ENCODE measurements at places on chromosomes 11 and 22.

- no peak overlapping the region for H3K27ac ChIP-seq
- H3K27me3 ChIP-seq: no peaks in the 10 kb centered on the region
- H3K4me1 ChIP-seq: peaks cover 5% of the 10 kb centered on the region
- no peak for DNase-seq
- H3K36me3 ChIP-seq: no peaks in the 10 kb centered on the region
- H3K4me3 ChIP-seq: no peak overlapping the region
Measured at GRCh38 chr11:63621071-63621470, 6.8 kb upstream of the PLAAT3 start.

- H3K27ac ChIP-seq: peak overlapping the region; percentile 39
- H3K4me1 ChIP-seq: peaks cover 17% of the 10 kb centered on the region
- no peak overlapping the region for H3K4me3 ChIP-seq
- no peaks in the 10 kb centered on the region for H3K27me3 ChIP-seq
Measured at GRCh38 chr11:93718057-93718563, 23.2 kb downstream of the TAF1D start.

DNA sequence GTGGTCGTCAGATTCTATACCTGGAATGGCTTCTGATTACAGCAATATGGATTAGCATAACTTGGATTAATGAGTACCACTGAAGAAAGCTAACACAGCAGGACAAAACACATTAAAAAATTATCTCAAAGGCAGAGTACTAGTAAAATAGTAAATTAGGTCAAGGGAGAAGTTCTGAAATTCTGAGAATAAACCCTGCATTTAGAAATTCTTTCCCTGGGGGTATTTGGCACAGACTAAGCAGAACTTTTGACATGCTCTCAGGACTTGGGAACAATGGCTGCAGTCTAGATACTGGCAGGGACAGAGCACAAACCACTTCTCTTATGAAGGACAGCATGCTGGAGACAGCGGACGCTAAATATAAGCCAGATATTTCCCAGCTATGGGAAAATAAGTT lies 85.6 kb upstream of the GRIA4 start:
- no peak for DNase-seq
- H3K4me3 ChIP-seq: no peak overlapping the region

- no peak for DNase-seq
- H3K36me3 ChIP-seq: peaks cover 44% of the 10 kb centered on the region
- H3K27ac ChIP-seq: no peak overlapping the region
- peaks cover 21% of the 10 kb centered on the region for H3K4me1 ChIP-seq
- H3K4me3 ChIP-seq: no peak overlapping the region
Measured at GRCh38 chr22:26702906-26703830, 45.8 kb downstream of the MIAT start.

DNA sequence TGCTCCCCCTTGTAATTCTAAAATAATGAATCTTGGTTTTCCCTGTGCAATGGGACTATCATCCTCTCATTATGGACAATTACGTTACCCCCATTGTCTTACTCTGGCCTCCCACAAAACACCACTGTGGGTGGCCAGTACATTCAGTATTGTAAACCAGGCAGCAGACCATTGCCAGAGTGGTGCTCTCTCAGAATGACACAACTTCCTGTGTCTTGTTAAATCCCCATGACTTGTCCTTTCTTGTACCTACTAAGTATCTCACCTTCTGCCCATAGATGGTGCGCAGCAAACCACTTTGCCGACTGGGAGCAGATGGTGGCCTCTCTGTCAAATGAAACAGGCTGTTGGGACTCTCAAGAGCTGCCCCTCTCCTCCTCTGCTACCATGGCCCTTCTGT lies 287.1 kb upstream of the RAG2 start:
- H3K4me1 ChIP-seq: no peaks in the 10 kb centered on the region
- H3K4me3 ChIP-seq: no peak overlapping the region
- H3K27ac ChIP-seq: no peak overlapping the region

DNA sequence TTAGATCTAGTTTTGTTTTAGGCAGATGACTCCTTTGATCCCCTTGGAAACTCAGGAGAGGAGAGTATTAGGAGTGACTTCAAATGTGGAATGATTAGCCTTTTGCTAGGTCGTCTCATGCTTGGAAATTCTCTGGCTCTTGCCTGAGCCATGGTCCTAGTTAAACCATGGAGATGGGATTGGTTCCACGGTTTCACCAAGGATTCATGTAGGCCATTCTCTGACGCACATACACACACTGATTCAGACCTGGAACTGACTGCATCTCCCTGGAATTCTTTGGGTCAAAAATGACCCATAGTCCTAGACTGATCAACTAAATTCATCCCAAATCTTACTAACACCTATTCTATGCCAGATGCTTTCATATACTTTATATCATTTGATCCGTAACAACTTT lies 56.5 kb downstream of the POLD3 start:
- DNase-seq: no peak
- H3K4me1 ChIP-seq: no peaks in the 10 kb centered on the region
- H3K36me3 ChIP-seq: peaks cover 50% of the 10 kb centered on the region
- H3K4me3 ChIP-seq: no peak overlapping the region

- no peak overlapping the region for H3K4me3 ChIP-seq
- H3K36me3 ChIP-seq: peaks cover 7% of the 10 kb centered on the region
- H3K4me1 ChIP-seq: peaks cover 4% of the 10 kb centered on the region
Measured at GRCh38 chr22:47052236-47053012, 290.0 kb downstream of the TBC1D22A start.

GRCh38 chr22:28462041-28462440 lies 217.6 kb downstream of the TTC28 start:
- H3K27me3 ChIP-seq: no peaks in the 10 kb centered on the region
- H3K36me3 ChIP-seq: no peaks in the 10 kb centered on the region
- H3K27ac ChIP-seq: no peak overlapping the region
- H3K4me3 ChIP-seq: no peak overlapping the region
- DNase-seq: no peak
- no peaks in the 10 kb centered on the region for H3K4me1 ChIP-seq

- no peaks in the 10 kb centered on the region for H3K36me3 ChIP-seq
- H3K27me3 ChIP-seq: peaks cover 35% of the 10 kb centered on the region
- no peak for DNase-seq
Measured at GRCh38 chr11:32055861-32056260, 35.0 kb upstream of the RCN1 start.

DNA sequence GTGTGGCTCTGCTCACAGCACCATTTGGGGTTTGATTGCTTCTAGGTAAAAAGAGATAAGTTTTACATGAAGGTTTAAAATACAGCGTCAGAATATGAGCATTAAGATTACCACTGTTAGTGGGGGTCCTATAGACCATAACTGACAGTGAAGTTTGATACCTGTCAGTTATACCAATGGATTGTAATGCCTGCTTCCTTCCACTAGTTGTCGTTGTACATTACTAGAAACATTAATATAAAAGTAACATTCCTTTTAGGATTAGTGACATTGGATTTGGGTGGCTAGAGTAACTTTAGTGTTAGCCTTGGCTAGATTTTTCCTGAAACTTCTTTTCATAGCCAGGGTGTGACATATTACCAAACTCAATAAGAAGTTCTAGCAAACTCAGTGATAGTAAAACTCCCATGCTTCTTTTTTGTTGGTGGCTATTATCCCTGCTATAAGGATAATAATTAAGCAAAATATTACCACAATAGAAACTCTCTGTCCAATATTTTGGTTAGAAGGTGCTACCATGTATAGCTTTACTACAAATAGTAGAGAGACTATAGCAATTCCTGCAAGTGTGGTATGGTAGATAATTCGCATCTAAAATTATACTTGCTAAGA lies 57.1 kb downstream of the FAM181B start:
- no peak for DNase-seq
- peaks cover 2% of the 10 kb centered on the region for H3K27me3 ChIP-seq
- H3K36me3 ChIP-seq: no peaks in the 10 kb centered on the region
- no peak overlapping the region for H3K4me3 ChIP-seq
- H3K27ac ChIP-seq: no peak overlapping the region
- no peaks in the 10 kb centered on the region for H3K4me1 ChIP-seq

DNA sequence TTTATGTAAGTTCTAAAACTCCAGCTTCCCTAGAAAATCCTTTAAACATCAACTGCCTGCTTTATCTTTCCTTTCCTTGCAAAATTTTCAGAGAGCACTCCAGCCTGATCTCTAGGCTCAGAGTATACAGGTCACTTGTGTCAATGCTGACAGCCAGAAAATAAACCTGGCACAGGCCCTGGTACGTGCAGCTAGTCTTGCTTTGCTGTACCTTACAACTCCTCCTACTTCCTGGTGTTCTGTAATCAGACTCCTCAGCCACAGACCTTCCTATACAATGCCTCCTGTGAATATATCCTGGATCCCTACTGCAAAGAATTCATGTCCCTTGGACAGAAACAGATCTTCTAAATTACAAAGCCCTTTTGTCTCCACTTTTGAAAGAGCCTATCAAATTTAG lies 24.2 kb upstream of the TMEM123 start:
- H3K36me3 ChIP-seq: no peaks in the 10 kb centered on the region
- H3K27me3 ChIP-seq: no peaks in the 10 kb centered on the region
- peaks cover 52% of the 10 kb centered on the region for H3K4me1 ChIP-seq
- peak; percentile 58 for DNase-seq
- peak overlapping the region; percentile 77 for H3K27ac ChIP-seq

DNA sequence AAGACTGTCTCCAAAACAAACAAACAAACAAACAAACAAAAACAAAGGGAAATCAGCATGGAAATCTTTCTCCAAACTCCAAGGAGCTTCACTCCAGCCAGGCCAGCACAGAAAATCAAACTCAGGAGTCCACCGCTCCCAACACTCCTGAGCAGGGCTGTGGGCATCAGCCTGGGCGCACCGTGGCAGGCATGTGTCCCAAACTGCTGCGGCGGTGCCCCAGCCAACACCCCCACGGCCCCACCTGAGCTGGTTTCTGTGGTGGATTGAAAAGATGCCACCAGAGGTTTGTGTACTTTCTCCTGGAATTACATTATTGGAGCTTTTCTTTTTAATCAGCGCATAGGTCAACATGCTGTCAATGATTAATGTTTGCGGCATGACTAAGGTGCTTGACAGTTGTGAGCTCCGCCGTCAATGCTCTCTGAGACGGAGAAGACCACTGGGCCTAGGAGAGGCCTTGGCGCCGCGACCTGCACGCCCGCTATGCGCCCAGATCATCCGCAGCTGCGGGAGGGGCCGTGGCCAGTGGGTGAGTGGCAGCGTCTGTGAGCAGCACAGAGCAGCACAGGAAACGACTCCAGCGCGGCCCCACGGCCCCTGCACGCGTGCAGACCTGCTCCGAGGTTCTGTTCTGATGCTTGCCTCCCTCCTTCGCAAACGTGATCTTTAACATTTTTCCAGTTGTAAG lies 18.1 kb downstream of the DRD4 start:
- H3K4me1 ChIP-seq: no peaks in the 10 kb centered on the region
- H3K27me3 ChIP-seq: no peaks in the 10 kb centered on the region
- peaks cover 9% of the 10 kb centered on the region for H3K36me3 ChIP-seq

DNA sequence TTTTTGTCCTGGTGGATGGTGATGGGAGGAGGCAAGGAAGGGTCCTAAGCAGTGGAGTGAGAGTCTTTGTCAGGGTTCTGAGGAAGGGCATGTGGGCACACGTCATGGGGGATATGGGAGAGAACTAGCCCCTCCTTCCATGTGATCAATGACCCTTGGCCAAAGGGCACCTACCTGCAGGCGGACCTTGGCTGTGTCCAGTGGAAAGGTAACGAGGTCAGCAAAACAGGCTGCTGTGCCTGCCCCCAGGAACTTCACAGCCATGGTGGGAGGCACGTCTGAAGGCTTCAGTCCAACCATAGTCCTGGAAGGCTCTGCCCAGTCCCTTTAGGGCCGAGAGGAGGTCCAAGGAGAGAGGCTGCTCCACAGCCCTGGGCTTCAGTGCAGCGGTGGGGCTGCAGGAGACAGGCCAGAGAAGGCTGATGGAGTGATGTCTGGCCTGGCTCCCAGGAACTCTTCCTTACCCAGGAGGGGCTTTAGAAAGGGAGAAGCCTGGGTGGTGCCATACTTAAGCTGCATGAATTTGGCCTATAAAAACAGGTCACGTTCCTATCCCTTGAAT lies 2.1 kb downstream of the UCP3 start:
- peak overlapping the region; percentile 44 for H3K27ac ChIP-seq
- DNase-seq: no peak
- peaks cover 70% of the 10 kb centered on the region for H3K4me1 ChIP-seq
- H3K27me3 ChIP-seq: no peaks in the 10 kb centered on the region

GRCh38 chr11:16791191-16791961 lies 52.9 kb downstream of the C11orf58 start:
- DNase-seq: peak; percentile 23
- no peaks in the 10 kb centered on the region for H3K27me3 ChIP-seq
- H3K27ac ChIP-seq: peak overlapping the region; percentile 29
- no peak overlapping the region for H3K4me3 ChIP-seq

- DNase-seq: no peak
- peaks cover 3% of the 10 kb centered on the region for H3K27me3 ChIP-seq
- H3K4me1 ChIP-seq: no peaks in the 10 kb centered on the region
- no peak overlapping the region for H3K27ac ChIP-seq
Measured at GRCh38 chr22:27603800-27604144, 197.8 kb downstream of the MN1 start.

DNA sequence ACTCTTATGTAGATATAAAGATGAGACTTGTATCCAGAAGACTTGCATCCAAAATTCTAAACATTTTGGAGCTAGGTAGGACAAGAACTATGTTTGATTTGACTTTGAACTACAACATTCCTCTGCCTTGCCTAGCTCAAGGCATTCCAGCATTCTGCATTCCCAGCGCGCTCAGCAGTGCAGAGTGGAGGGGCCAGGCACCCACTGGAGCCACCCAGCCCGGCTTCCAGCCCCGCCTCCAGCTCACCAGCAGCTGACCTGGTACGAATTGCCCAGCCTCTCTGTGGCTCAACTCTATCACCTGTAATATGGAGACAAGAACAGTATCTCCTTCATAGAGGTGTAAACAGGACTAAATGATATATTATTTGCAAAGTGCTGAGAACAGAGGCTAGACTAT lies 28.8 kb downstream of the PRDM10 start:
- H3K36me3 ChIP-seq: peaks cover 4% of the 10 kb centered on the region
- no peak for DNase-seq
- H3K27ac ChIP-seq: no peak overlapping the region
- no peaks in the 10 kb centered on the region for H3K27me3 ChIP-seq
- H3K4me3 ChIP-seq: no peak overlapping the region

DNA sequence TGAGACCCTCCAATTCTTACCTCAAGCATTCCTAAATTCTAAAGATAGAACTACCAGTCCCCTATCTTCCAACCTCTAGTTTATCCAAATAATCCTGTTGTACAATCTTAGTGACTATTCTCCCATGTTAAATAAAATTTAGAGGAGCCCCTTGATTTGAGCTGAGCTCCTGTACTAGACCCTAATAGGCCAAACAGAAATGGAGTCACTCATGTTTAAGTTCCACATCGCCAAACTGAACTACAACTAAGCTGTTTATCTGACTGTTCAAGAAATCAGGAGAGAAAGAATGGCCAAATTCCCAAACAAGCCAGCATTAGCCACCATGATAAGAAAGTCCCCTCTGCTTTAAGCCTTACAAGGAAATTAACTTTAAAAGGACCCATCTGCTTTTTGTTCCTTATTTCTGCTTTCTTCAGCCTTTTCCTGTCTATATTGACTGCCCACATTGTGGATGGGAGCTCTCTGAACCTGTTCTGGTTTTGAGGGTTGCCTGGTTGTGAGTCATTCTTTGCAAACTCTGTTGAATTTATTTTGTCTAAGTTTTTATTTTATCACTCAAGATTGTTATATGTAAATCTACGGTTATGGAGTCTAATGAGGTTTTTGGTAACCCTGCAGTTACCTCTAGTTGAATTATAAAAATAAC lies 90.4 kb downstream of the TTC28 start:
- H3K36me3 ChIP-seq: no peaks in the 10 kb centered on the region
- DNase-seq: no peak
- H3K4me1 ChIP-seq: no peaks in the 10 kb centered on the region

GRCh38 chr11:44923115-44923514 lies 27.6 kb downstream of the TP53I11 start:
- H3K27ac ChIP-seq: no peak overlapping the region
- no peaks in the 10 kb centered on the region for H3K27me3 ChIP-seq
- no peak overlapping the region for H3K4me3 ChIP-seq
- H3K4me1 ChIP-seq: no peaks in the 10 kb centered on the region
- H3K36me3 ChIP-seq: no peaks in the 10 kb centered on the region

All from activated CD4-positive, alpha-beta memory T cell treated with anti-CD3 and anti-CD28 coated beads for 36 hours (primary cell).